T1000 (cell line): ENCODE measurements at places on chromosomes 2 and 18.
A peak's percentile ranks its signal among the peaks of the same experiment; 100 is the strongest.

DNA sequence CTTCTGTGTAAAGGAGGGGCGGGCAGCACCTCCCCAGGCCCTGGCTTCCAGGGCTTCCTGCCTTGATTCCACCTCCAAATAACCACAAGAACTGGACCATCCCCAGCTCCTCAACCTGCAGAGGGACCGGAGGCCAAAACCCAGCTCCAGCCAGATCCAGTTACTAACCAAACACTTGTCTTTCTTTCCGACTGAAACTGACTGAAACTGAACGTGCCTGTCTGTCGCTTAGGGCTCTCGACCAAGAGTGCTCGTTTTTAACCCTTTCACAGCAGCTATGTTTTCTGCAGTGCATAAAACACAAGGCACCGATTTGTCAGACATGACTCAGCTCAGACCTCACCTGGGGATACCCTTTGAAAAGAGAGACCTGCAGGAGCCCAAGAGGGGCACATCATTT lies 249.9 kb upstream of the SIX2 start:
- no peak for DNase-seq

DNA sequence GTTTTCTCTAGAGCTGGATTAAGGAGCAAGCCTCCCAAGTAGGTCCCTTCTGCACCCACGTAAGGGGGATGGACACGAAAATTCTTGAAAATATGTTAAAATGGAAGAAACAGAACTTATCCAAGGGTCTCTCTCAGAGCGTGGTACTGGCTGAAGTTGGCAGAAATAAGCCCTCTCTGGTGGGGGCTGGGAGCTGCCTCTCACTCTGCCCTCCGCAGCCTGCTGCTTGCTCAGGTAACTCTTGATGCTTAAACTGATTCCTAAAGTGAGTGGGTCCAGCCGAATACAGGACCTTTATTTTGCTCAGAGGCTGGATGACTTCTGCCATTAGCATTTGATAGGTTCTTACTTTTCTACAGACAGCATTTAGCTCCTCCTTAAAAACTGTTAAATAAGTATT lies 78.1 kb downstream of the SPHKAP start:
- no peak for DNase-seq

GRCh38 chr2:191692502-191693115 lies 14.7 kb downstream of the NABP1 start:
- no peak for DNase-seq

- no peak for DNase-seq
Measured at GRCh38 chr2:204299766-204300165, 245.5 kb upstream of the PARD3B start.

DNA sequence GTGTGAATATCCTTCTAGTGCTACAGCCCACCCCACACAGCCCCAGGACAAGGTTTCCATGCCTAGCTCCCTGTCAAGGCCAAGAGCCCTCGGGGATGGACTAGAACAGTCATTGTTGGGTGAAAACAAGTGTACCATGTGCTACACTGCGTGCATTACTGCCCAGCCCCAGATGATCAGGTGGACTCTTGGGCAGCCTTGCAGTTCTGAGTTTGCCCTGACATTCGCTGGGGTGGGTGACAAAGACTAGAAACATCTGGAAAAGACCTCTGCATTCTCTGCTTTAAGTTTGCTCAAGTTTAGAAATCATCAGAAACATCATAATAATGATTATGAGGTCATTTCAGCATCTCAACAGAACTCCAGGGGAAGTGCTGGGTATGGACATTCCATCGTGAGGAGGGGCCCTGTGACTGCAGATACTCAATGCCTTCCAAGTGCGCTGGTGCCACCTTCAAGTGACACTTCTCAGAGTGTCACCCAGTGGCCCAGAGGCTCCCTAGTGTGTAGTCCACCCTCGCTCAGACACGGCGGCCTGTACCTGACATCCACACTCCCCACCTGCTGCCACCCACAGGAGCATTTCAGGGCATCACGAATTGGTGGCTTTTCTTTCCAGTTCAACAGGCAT lies 5.3 kb upstream of the PXDN start:
- DNase-seq, result no peak

GRCh38 chr2:239294571-239295054 lies 106.2 kb downstream of the HDAC4 start:
- DNase-seq, result no peak

GRCh38 chr2:20728114-20728758 lies 61.3 kb downstream of the GDF7 start:
- DNase-seq, result no peak

- no peak for DNase-seq
Measured at GRCh38 chr2:5528706-5529105, 163.5 kb upstream of the SOX11 start.

GRCh38 chr2:199258291-199258690 lies 199.4 kb downstream of the SATB2 start:
- no peak for DNase-seq

DNA sequence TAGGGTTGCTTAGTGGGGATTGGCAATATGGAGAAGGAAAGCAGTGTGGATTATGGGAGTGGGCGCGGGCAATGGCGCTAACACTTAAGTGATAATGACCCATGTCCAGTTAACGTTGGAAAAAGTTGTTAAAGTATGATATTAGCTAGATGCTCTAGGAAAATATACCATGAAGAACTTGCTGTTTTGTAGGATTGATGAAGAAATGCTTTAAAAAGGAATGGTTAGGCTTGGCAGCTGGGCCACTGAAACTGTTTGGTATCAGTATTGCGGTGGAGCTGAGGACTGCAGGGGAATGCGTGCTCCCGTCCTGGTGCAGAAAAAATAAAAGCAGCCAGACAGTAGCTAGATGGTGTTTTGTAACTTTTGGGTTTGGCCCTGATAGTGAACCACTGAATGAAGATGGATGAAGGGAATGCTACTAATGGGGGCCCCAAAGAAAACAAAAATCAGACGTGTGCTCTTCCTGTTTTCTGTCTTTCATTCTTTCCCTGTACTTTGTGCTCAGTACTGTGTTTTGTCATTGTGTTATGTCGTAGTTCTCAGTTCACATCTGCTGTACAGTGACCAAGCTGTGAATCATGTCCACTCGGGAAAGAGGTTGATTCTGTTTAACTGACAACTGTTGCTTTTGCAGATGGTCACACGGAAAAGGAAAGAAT lies 999 bp downstream of the INSIG2 start:
- no peak for DNase-seq

GRCh38 chr2:124797049-124797448 lies 772.0 kb downstream of the CNTNAP5 start:
- no peak for DNase-seq

DNA sequence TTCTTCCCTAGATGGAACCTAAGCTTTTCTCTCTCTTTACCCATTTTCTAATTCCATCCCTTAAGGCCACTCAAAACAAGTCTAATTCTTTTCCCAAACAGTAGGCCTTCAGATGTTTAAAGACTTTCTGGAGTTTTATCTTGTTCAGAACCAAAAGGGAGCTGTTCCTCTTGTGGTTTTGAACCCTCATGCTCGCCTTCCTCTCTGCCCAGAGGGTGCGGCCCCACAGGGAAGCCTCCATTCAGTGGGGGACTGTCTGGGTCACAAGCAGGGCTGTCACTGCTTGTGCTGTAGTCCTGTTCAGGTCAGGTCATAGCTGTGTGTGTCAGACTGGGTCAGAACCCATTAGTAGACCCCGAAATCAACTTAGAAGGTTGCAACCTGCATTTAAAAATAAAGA lies 56.5 kb downstream of the TET3 start:
- no peak for DNase-seq

DNA sequence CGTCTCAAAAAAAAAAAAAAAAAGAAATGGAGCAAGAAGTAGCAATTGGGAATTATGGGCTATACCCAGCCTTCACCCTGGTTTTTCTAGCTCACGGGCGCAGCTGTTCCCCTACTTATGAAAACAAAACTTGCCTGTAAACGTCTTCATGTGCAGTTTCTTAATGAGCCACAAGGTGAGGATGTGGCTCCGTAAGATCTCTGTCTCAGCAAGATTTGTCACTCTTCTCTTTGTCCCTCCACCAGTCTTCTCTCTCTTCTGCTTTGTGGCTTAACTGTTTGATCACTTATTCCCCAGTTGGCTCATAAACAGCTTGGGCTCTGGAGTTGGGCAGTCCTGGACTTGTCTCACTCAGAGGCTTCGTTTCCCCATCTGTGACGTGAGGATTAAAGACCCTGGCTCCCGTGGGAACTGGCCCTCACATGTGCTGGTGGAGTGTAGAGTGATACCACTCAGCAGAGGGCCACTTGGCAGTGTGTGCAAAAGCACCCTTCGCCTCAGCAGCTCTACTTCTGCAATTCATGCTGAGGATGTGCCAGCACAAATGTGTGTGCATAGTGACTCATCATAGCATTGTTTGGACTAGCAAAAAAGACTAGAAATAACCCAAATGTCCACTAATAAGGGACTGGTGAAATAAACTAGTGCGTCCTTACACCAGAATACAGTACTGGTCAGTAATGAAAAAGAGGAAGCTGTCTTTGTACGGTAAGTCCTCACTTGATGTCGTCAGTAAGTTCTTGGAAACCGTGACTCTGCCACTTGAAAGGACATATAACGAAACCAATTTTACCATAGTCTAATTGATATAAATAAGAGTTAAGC lies 8.7 kb downstream of the CEP68 start:
- peak; percentile 68 for DNase-seq

- no peak for DNase-seq
Measured at GRCh38 chr2:8107621-8108378, 574.1 kb upstream of the ID2 start.

- DNase-seq, result no peak
Measured at GRCh38 chr2:176169711-176170110, 12.6 kb downstream of the HOXD3 start.

GRCh38 chr2:150981826-150982225 lies 279.8 kb downstream of the RBM43 start:
- no peak for DNase-seq

DNA sequence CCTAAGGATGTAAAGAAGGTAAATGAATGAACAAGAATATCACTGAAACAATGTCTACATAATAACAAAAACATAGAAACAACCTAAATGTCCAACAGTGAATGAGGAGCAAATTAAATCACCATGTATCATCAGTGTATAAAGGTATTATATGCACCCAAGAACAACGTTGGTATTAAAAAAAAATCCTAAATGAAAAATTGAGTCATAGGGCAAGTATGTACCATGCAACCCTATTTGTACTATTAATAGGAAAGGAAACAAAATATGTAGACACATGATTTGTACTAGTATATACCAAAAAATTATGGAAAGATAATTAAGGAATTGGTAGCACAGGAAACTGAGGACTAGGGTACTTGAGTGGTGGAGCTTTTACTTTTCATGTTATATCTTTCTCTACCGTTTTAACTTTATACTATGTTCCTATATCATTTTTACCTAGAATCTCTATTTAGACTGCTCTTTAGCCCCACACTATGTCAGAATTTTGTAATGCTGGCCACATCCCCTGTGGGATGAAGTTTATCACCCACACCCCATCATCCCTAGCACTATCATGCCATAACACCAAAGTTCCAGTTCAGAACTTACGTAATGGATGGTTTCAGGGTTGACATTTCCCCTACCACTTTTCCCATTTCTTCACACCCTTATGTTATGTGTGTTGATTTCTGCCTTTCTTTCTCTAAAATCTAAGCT lies 25.6 kb downstream of the IKZF2 start:
- DNase-seq, result no peak

- no peak for DNase-seq
Measured at GRCh38 chr18:78738076-78738690, 241.4 kb upstream of the SALL3 start.

DNA sequence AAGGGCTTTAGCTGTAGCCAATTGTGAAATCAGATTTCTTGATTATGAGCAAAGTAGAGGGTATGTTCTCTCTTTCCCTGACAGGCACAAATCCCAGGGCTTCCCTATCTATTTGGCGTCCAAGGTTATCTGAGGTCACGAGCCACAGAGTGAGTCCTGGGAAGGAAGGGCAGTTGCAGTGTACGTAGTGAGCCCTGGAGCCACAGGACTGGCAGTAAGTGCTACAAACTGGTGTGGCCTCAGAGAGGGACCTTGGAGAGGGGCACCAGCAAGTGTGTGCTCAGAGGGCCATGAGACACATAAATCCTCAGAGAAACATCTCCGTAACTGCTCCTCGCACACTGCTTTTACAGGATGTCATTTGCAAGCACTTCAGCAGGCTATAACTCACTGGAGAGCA lies 115.5 kb upstream of the SH3BP4 start:
- DNase-seq, result no peak

DNA sequence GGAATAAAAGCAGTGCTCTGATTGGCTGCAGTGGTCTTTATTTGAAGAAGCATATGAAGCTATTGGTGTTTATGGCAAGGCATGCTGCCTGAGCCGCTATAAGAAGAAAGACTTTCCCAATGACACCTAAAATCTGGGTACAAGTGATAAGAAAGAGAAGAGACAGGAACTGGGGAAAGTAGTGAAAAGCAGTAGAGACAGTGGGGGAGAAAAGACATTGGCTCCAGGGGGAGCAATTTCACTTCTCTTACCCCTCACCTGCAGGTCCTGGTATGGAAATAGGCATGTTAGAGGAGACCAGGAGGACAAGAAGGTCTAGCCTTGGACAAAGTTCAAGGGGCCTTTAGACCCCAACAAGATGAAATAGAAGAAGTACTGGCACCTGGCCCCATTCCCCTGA lies 47.1 kb downstream of the PLCL1 start:
- no peak for DNase-seq

GRCh38 chr2:231717281-231718171 lies 9.2 kb downstream of the PTMA start:
- DNase-seq, result peak; percentile 78

DNA sequence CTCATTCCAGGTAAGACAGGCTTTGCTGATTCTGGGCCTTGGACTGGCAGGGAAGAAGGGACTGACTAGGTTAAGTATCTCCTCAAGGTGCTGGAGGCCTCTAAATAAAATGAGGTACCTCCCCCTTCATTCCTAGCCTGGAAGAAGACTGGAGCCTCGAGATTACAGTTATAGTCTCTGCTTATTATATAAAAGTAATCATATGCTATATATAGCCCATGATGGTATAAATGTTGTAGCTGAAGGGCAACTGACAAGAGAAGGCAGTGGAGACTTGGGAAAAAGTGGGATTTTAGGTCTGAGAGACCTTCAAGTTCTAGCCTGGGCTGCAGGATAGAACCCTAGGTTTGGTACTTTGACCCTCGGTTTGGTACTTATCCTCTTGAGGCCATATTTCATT lies 248.3 kb downstream of the PLCL1 start:
- DNase-seq, result no peak

- DNase-seq, result no peak
Measured at GRCh38 chr2:240643811-240644150, 18.5 kb downstream of the GPR35 start.

- no peak for DNase-seq
Measured at GRCh38 chr2:239587841-239588240, 187.0 kb upstream of the HDAC4 start.

- no peak for DNase-seq
Measured at GRCh38 chr2:195902857-195903256, 165.8 kb downstream of the DNAH7 start.

GRCh38 chr2:86543335-86543734 lies 19.9 kb downstream of the CHMP3 start:
- no peak for DNase-seq

GRCh38 chr2:232235716-232236115 lies 142.8 kb upstream of the ALPP start:
- no peak for DNase-seq
